M059J (cell line): ENCODE measurements at places on chromosomes 16 and 17. TPM values are rescaled to one million over a fixed set of nuclear protein-coding genes. Genes with fewer than 3 reads are reported as not detected.

- DNase-seq, result peak; percentile 92
These were observed 91.8 kb downstream of the RGS9 start for GRCh38 chr17:65228734-65229620.

GRCh38 chr17:49762151-49762941 lies 1.6 kb downstream of the FAM117A start:
- DNase-seq, result peak; percentile 20

GRCh38 chr17:72119873-72120641 lies 763 bp upstream of the SOX9 start:
- peak; percentile 81 for DNase-seq

Gene SCGB1C2
- total RNA-seq, result not detected in 2 replicates

Gene SLC47A1
- total RNA-seq, result 0.02 TPM in 1 of 2 replicates, not detected in the other

DNA sequence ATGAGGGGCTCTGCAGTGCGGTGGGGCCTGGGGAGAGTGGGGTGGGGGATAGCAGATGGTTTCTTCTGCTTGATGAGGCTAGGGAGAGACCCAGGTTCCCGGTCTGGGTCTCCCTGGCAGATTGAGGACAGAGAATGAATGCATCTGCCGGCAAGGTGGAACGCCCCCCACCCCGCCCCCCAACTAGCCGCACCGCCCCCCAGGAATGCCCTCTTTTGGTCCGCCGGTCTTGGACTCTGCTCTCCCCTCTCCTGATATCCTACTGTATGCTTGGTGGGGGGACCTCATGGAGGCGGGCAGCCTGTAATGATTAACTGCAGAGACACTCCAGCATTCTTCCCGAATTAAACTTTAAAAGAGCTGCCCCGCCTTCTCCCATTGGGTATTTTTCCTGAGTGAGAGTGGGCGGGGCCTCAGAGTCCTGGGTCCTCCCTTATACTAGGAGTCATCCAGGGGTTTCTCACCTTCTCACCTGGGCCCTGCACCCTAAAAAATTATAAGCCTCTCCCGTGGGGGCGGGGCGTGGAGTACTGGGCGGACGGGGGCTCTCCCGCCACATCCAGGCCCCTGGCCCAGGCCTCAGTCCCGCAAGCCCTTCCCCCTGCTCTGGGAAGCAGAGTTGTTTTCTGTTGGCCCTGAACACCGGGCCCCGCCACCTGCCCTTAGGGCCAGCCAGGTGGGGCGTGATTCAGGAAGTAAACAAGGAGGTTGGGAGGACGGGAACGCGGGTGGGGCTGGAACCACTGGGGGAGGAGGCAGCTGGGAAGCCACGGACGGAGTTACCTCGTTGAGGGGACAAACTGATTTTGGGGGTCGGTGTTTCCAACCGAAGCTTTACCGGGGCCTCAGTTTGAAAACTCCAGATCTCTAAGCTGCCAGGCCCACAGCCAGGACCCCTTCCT lies 1.5 kb downstream of the GRB7 start:
- peak; percentile 64 for DNase-seq

GRCh38 chr16:24543949-24544348 lies 4.6 kb downstream of the RBBP6 start:
- DNase-seq, result peak; percentile 5

GRCh38 chr17:82015311-82015971 lies 7.2 kb downstream of the CENPX start:
- no peak for DNase-seq

DNA sequence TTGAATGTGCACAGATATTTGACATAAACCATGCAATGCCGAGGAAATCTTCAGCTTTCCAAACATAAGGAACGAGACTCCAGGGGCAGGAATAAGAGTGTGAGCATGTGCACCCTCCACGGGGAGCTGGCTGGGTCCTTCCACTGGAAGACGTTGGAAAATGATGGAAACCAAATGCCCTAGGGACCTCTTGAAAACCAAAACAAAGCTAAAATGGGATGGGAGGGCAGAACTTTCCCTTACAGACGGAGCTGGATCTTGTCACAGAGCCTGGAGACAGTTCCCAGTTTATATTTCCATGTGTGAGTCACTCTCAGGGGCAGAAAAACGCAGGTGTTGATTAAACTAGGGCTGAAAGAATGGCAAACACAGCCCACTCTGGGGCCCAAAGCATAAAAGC lies 34.4 kb upstream of the DNAH17 start:
- DNase-seq, result peak; percentile 26

Gene LITAFD
- total RNA-seq, result not detected in 2 replicates

- peak; percentile 61 for DNase-seq
These were observed 95.1 kb upstream of the CDH5 start for GRCh38 chr16:66271074-66272060.
